ENCODE measurements at places on chromosomes 4 and X. TPM values are rescaled to one million over a fixed set of nuclear protein-coding genes. Genes with fewer than 3 reads are reported as not detected.

TACR3 gene
- 4.2 TPM for total RNA-seq

GYG2 gene
- total RNA-seq: 5.9 TPM

ADAMTS3 gene
- total RNA-seq: 21.5 TPM

AMOT gene
- total RNA-seq: 10.8 TPM

CLGN gene
- 3.4 TPM for total RNA-seq

PAGE1 gene
- total RNA-seq: not detected

PPID gene
- total RNA-seq: 27.1 TPM

All from occipital lobe (tissue), 3 donors.